ENCODE measurements at places on chromosomes 12 and 14. TPM values are rescaled to one million over a fixed set of nuclear protein-coding genes. Genes with fewer than 3 reads are reported as not detected.

The NOVA1 gene
- total RNA-seq: 4.7 TPM

The TAS2R31 gene
- 0.81 TPM for total RNA-seq

The LRP1 gene
- 285 TPM for total RNA-seq

The BEGAIN gene
- total RNA-seq: under 0.01 TPM

The CCDC177 gene
- total RNA-seq: 0.54 TPM

The SYNJ2BP gene
- 11.9 TPM for total RNA-seq

The PPTC7 gene
- 2.3 TPM for total RNA-seq

The AKAP3 gene
- total RNA-seq: 0.18 TPM

The CD163L1 gene
- not detected for total RNA-seq

The LRRC10 gene
- total RNA-seq: not detected

The GARIN6 gene
- total RNA-seq: not detected

The TAS2R7 gene
- not detected for total RNA-seq

The APAF1 gene
- total RNA-seq: 19.8 TPM

The DIO3 gene
- not detected for total RNA-seq

The VRTN gene
- total RNA-seq: not detected

The NUAK1 gene
- 11.4 TPM for total RNA-seq

The C3AR1 gene
- total RNA-seq: not detected

The TPH2 gene
- total RNA-seq: not detected

The RBM25 gene
- total RNA-seq: 10.5 TPM

The PELI2 gene
- 23.8 TPM for total RNA-seq

The GLIPR1L2 gene
- total RNA-seq: 15.6 TPM

The HHIPL1 gene
- 6.5 TPM for total RNA-seq

The SLC6A12 gene
- total RNA-seq: not detected

The SLC7A8 gene
- 0.32 TPM for total RNA-seq

The TAS2R19 gene
- 0.49 TPM for total RNA-seq

The IL22 gene
- total RNA-seq: not detected

The NTS gene
- total RNA-seq: not detected

The BRAP gene
- 11.3 TPM for total RNA-seq

The PLEKHD1 gene
- not detected for total RNA-seq

Data from cardiac atrium fibroblast (primary cell).